ENCODE measurements at places on chromosomes 16 and 17.

DNA sequence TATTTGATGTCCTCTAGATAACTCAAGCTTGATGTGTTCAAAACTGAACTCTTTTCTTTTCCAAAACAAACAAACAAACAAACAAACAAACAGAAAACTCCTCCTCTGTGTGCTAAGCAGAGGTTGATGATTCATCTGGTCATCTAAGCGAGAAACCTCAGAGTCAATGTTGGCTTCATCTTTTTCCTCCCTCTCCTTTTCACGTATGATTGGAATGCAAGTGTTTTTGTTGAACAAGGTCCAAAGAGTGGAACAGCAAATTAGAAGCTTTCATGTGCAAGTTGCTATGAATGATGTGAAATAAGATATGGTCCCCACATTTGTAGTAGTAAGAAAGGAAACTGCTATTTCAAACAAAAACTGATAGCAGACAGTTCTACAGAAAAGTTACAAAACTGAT is 52.5 kb downstream of the TBX4 start:
- DNase-seq, result no peak

GRCh38 chr17:27376637-27377547 is 79.4 kb upstream of the KSR1 start:
- DNase-seq, result no peak

DNA sequence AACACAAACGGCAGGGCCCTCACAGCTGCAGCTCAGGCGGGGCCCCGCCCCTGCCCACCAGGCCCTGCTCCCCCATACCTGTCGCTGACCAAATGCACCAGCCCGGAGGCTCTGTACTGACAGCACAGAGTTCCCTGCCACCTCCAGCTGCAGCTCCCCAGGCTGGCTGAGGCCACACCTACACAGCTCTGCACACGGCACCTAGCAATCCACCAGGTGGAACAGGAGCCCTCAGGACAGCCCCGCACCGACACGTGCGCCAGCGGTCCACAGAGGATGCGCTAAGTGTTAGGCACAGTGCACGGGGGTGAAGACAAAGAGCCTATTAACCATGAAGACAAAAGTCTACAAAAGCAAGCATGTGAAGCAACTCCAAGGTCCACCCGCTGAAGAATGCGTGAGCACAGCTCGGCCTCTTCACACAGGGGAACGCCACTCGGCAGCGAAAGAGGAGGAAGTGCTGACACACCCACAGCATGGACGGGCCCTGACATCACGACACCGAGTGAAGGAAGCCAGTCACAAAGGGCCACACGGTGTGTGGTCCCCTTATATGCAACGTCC is 5.4 kb downstream of the ZCCHC14 start:
- DNase-seq, result no peak

- no peak for DNase-seq
Observed at GRCh38 chr17:846901-847843, 65.0 kb downstream of the MRM3 start.

DNA sequence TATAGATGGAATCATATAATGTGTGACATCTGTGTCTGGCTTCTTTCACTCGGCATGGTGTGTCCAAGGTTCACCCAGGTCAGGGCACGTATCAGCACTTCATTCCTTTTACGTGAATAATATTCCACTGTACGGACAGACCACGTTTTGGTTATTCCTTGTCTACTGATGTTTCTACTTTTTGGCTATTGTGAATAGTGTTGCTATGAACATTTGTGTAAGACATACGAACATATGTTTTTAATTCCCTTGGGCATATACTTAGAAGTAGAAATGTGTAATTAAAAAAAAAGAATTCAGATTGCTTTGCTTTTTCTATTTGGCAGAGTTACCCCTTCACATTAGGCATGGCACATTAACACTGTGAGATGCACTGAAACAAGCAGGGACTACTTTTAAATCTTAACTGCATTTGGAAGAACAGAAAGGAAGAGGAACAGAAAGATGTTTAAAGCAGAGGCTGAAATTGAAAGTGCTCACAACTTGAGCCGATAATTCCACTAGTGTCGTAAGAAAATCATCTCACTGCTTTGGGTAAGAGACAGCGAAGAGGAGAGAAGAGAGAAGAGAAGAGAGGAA is 105.3 kb downstream of the VPS53 start:
- no peak for DNase-seq

- DNase-seq, result no peak
Observed at GRCh38 chr17:14746822-14747602, 446.1 kb downstream of the HS3ST3B1 start.

- no peak for DNase-seq
Observed at GRCh38 chr17:52823155-52823554, 664.6 kb upstream of the CA10 start.

- DNase-seq, result no peak
Observed at GRCh38 chr16:14364386-14365199, 265.5 kb downstream of the PARN start.

GRCh38 chr17:53150101-53150698 is 672.5 kb upstream of the KIF2B start:
- no peak for DNase-seq

- no peak for DNase-seq
Observed at GRCh38 chr17:30905742-30906100, 317 bp downstream of the TEFM start.

GRCh38 chr17:36088670-36089338 is 1.1 kb downstream of the CCL3 start:
- DNase-seq, result no peak

GRCh38 chr16:17159617-17160016 is 311.1 kb downstream of the XYLT1 start:
- no peak for DNase-seq

GRCh38 chr17:7744416-7744815 is 26.9 kb downstream of the DNAH2 start:
- DNase-seq, result no peak

DNA sequence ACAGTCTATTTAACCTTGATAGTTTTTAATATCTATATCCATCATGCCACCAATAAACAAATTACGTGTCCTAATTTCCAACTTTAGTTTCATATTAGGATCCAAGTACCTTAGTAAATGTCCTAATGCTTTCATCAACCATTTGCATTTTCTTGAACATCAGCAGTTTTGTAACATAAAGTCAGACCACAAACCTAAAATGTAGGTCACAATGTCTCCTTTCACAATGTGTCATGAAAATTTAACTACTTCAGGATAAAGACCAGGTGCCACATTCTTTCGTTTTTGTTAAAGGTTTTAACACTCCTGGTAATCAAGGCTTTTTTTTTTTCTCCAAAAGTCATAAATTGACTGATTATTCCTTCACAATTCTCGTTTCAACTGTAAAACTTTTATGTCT is 310.7 kb upstream of the PMFBP1 start:
- DNase-seq, result no peak

DNA sequence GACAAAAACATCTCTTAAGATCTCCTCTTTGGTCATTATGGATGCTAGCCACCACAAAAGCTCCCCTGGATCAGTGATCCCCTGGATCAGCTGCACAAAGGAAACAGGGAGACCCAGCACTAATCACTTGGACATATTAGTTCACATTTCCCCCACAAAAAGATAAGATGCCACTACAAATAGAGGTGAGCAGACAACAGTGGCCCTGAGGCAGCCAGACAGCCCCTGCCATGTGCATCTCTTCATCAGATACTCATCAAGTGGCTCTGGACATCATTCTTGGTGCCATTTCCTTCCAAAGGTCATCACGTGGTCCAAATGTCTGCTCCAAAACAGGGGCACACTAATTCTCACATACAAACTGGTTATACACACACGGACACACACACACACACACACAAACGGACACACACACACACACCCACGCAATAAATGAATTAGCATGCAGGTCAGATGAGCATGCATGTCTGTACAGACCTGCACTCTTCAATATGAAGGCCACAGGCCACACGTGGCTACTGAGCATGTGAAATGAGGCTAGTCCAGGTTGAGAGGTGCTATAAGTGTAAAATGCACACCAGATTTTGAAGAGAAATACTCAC is 4.1 kb downstream of the USP36 start:
- DNase-seq, result no peak

- DNase-seq, result no peak
Observed at GRCh38 chr17:2020721-2021120, 4.4 kb downstream of the RTN4RL1 start.

GRCh38 chr16:50476486-50477255 is 71.5 kb upstream of the NKD1 start:
- DNase-seq, result no peak

DNA sequence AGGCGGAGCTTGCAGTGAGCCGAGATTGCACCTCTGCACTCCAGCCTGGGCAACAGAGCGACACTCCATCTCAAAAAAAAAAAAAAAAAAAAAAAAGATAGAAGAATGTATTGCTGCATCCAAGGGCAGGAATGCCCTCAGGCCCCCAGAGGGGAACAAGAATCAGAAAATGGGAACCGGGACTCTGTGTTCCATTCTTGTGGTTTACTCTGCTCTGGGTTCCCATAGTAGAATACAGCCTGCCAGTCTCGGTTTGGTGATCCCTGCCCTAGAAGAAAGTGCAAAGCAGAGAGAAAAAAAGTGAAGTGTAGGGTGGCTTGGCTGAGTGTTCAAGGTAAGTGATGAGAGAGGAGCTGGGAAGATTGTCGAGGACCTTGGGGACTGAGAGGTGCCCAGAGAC is 27.4 kb upstream of the KDM6B start:
- no peak for DNase-seq

Measured in CD4-positive, alpha-beta memory T cell (primary cell).